ENCODE measurements at places on chromosomes 16 and 17. TPM values are rescaled to one million over a fixed set of nuclear protein-coding genes. Genes with fewer than 3 reads are reported as not detected.

Gene IL34
- polyA plus RNA-seq = not detected

Gene LGALS9B
- not detected for polyA plus RNA-seq

Gene TUBB3
- 1.1 TPM for polyA plus RNA-seq

Gene ZFP3
- 1.4 TPM for polyA plus RNA-seq

Gene ANKRD40CL
- polyA plus RNA-seq = not detected

Gene MYO15A
- 0.48 TPM for polyA plus RNA-seq

Gene KIF2B
- polyA plus RNA-seq = not detected

Gene CEP112
- not detected for polyA plus RNA-seq

Gene OR3A3
- not detected for polyA plus RNA-seq

Gene HCRT
- polyA plus RNA-seq = not detected

Gene PLA2G10
- 0.24 TPM for polyA plus RNA-seq

Gene HOXB9
- not detected for polyA plus RNA-seq

Gene SLC2A4
- not detected for polyA plus RNA-seq

Gene ITGAD
- not detected for polyA plus RNA-seq

Gene C17orf100
- 8.0 TPM for polyA plus RNA-seq

Gene AIPL1
- not detected for polyA plus RNA-seq

Gene COPZ2
- 1.7 TPM for polyA plus RNA-seq

Gene SMIM5
- 0.36 TPM for polyA plus RNA-seq

Gene CACNA1G
- polyA plus RNA-seq = not detected

Gene MYH8
- not detected for polyA plus RNA-seq

Gene NPTX1
- polyA plus RNA-seq = not detected

Gene TSPOAP1
- polyA plus RNA-seq = 1.3 TPM

Gene CD300E
- 0.11 TPM for polyA plus RNA-seq

Gene ZNF205
- polyA plus RNA-seq = not detected

Gene CREBBP
- 18.5 TPM for polyA plus RNA-seq

Gene LLGL1
- polyA plus RNA-seq = 0.40 TPM

Gene FMNL1
- 36.5 TPM for polyA plus RNA-seq

Gene C16orf92
- polyA plus RNA-seq = not detected

Gene KCNH6
- polyA plus RNA-seq = not detected

Gene TBC1D28
- not detected for polyA plus RNA-seq

Gene ST6GALNAC2
- polyA plus RNA-seq = 0.68 TPM

Gene FLII
- polyA plus RNA-seq = 150 TPM

Gene CARD14
- polyA plus RNA-seq = not detected

Gene DHRS7C
- polyA plus RNA-seq = not detected

Gene OR1A2
- not detected for polyA plus RNA-seq

Measured in IgD-negative memory B cell (primary cell).